ENCODE measurements at places on chromosomes 3 and 15.

DNA sequence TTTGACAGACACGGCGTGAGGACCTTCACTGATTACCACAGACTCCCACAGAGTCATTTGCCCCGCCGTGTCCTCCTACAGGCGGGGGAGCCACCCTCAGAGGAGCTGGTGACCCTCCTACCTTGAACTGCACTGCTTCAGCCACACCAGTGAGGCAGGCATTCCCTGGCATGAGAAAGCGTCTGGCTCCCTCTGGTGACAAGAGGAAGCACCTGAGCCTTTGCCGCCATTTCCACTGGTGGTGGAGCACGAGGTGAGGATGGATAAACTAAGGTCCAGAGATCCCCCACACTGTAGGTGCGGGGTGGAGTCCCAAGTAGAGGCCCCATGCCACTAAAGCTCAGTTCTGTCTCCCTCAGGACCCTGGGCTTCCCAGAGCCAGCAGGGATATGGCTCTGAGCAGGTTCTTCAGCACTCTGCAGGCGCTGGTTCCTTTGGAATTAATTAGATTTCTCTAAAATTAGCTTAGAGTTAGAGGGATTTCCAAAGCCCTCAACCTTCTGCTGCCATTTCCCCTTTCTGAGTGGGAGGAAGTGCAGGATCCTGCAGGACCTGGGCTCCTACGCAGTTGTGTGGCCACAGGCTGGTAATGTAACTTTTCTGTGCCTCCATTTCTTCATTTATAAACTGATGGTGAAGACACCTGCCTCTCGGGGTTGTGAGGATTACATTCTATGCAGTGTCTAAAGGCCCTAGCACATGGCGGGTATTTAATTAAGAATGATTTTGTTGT lies 224.0 kb downstream of the SLCO3A1 start:
- DNase-seq: peak; percentile 75

GRCh38 chr3:52440249-52440551 lies 4.7 kb downstream of the SEMA3G start:
- no peak for DNase-seq

- DNase-seq: no peak
Measured at GRCh38 chr3:123078101-123078500, 11.3 kb downstream of the PDIA5 start.

GRCh38 chr3:23865595-23866396 lies 51.0 kb downstream of the NKIRAS1 start:
- DNase-seq: peak; percentile 64

- no peak for DNase-seq
Measured at GRCh38 chr15:86629409-86630356, 550.0 kb downstream of the AGBL1 start.

GRCh38 chr3:22836131-22836530 lies 367.0 kb upstream of the UBE2E2 start:
- no peak for DNase-seq

GRCh38 chr3:142596726-142597088 lies 514 bp downstream of the PLS1 start:
- DNase-seq: no peak

DNA sequence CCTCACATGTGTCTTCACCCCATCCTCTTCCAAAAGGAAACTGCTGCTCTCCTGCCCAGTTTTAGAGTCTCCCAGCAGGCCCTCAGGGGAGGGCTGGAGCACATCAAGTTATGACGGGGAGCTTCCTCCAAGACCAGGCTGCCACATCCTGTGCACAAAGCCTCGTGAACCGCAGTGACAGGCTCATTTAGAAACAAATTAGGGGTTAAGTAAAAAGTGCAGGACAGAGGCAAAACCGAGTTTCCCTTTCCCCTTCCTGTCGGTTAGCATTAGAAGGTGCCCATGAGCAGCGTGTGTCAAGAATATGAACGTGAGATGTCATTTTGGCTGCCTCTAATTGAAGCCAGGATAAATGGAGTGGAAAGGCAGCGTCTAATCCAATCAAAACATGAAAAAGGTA lies 199.7 kb downstream of the ARRDC4 start:
- no peak for DNase-seq

DNA sequence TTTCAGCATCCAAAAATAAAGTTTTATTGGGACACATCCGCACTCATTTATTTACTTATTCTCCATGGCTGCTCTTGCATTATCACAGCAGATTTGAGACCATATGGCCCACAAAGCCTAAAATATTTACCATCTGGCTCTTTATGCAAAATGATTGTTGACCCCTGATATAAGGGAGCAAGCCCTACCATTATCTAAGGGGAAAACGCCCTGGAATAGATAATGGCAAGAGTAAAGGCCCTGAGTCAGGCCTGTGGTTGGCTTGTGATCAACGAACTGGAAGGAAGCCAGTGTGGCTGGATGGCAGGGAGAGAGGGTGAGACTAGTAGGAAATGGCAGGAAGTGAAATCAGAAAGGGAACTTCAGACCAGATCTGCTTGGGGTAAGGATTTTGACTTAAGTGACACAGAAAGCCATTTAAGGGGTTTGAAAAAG lies 24.6 kb upstream of the DMXL2 start:
- DNase-seq: peak; percentile 64

DNA sequence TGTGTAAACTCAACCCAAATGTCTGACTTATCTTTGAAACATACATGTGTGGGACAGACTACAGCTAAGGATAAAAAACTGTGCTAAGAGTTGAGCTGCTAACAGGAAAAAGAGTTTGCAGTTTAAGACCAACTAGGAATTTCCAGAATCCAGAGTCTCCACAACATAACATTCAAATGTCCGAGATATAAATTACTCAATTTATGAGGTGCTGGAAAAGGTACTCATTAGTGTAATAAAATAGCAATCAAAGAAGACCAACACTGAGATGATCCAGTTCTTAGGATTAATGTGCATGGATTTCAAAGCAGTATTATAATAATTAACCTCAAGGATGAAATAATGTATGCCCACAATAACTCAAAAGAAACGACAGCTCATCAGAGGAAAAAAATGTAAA lies 426.5 kb upstream of the KCNMB2 start:
- DNase-seq: no peak
